ENCODE measurements at places on chromosomes 5 and 9. TPM values are rescaled to one million over a fixed set of nuclear protein-coding genes. Genes with fewer than 3 reads are reported as not detected.

- peaks cover 41% of the 10 kb centered on the region for H3K4me1 ChIP-seq
- H3K27ac ChIP-seq, result peak overlapping the region; percentile 68
- no peak for DNase-seq
- no peaks in the 10 kb centered on the region for H3K27me3 ChIP-seq
- H3K36me3 ChIP-seq, result peaks cover 5% of the 10 kb centered on the region
Observed at GRCh38 chr9:98108531-98109031, 10.4 kb downstream of the TRIM14 start.

DNA sequence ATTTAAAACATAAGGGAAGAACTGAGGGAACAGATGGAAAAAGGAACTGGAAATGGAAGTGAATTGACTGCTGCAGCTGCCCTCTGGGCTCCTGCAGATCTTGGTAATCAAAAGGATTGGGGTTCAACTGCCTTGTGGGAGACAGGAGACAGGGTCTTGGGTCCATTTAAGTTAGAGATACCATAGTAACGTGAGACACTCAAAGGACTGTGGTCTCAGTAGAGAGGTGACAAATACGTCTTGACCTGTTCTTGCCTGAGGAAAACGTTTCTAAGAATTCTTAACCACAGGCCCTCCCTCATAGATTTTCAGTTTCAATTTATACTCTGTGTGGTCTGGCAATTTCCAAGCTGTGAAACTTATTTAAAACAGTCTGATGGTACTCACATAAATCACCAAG lies 100.8 kb upstream of the DHFR start:
- H3K27me3 ChIP-seq, result no peaks in the 10 kb centered on the region
- no peak overlapping the region for H3K4me3 ChIP-seq
- no peak overlapping the region for H3K27ac ChIP-seq
- no peaks in the 10 kb centered on the region for H3K36me3 ChIP-seq
- no peaks in the 10 kb centered on the region for H3K4me1 ChIP-seq

GRCh38 chr5:178461004-178461730 lies 129.0 kb downstream of the COL23A1 start:
- peaks cover 16% of the 10 kb centered on the region for H3K4me1 ChIP-seq
- no peaks in the 10 kb centered on the region for H3K27me3 ChIP-seq
- no peak overlapping the region for H3K27ac ChIP-seq
- no peak overlapping the region for H3K4me3 ChIP-seq

- H3K36me3 ChIP-seq, result no peaks in the 10 kb centered on the region
- H3K27ac ChIP-seq, result no peak overlapping the region
- no peak overlapping the region for H3K4me3 ChIP-seq
- no peaks in the 10 kb centered on the region for H3K4me1 ChIP-seq
- DNase-seq, result no peak
Observed at GRCh38 chr5:89756955-89757354, 652.6 kb downstream of the CETN3 start.

DNA sequence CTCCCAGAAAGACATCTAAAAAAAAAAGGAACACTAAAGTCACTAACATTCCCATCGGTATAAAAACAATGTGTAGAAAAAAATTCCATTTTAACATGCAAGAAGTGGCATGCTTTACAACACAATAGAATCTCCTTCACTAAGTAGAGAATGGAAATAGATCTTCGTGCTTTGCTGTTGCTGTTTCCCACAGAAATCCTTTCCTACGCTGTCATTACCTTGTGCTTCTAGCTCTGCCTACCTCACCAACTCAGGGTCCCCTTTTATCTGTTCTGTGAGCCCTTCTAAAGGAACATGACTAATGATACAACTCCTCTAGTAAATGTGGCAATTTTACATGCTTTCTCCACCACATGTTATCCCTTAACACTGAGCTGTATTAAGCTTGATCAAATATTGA lies 202.9 kb downstream of the MCTP1 start:
- peak overlapping the region; percentile 34 for H3K4me3 ChIP-seq
- H3K27ac ChIP-seq, result peak overlapping the region; percentile 33
- H3K36me3 ChIP-seq, result no peaks in the 10 kb centered on the region
- no peaks in the 10 kb centered on the region for H3K4me1 ChIP-seq

DNA sequence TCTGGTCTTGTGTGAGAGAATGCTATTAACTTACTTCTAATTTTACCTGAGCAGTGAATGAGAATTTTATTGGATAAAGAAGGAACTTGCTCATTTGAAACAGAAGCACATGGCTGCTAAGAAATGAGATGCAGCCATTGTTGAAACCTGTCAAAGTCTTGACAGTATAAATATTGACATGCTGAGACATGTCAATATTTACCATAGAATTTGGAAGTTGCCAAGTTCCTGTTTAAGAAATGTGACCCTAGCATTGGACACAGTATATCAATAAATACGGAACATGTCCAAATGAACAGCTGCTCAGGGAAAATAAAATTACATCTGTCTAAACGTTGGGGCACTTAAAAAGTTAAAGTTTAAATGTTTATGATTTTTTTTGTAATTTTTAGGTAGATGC lies 7.8 kb downstream of the XRCC4 start:
- H3K36me3 ChIP-seq, result no peaks in the 10 kb centered on the region
- no peaks in the 10 kb centered on the region for H3K27me3 ChIP-seq
- no peak for DNase-seq
- no peaks in the 10 kb centered on the region for H3K4me1 ChIP-seq
- no peak overlapping the region for H3K4me3 ChIP-seq

Gene DAPK1
- total RNA-seq, result 2.2 TPM

Gene ADAMTS13
- total RNA-seq, result 0.40 TPM

Measured in esophagus squamous epithelium (tissue), 5 donors.